ENCODE measurements at places on chromosomes 2 and 18.

DNA sequence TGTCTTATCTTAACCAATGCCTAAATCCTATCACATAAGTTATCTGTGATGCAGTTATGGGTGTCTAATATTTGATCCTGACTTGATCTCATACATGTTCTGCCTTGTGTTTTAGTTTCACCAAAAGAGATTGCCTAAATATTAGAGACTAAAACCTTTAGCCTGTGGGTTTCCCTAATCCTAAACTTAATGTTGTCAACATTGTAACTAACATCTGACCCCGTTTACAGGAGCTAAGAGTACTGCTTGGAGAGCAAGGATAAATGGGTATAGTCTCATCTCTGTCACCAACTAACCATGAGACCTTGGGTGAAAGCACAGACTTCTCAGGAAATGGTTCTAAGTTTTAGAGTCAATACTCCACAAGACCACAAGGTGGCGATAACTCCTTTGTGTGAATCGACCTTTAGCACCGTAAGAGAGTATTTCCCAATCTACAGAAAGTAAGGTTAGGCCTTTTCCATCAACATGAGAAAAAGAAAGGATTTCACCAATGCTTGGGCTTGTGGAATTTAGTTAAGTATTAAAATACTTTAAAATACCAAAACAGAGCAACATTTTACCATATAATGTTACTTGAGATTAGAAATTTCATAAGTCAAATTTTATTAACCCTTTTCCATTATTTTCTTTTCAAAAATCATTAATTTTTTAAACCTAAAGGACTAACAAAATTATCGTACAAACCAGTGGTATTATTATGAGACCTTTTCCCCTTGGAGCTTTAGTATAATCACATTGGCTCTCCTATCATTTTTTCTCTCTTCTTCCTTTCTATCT is 60.5 kb downstream of the G6PC2 start:
- DNase-seq, result peak; percentile 85

- no peak for DNase-seq
Measured at GRCh38 chr2:111712940-111713515, 171.0 kb downstream of the ANAPC1 start.

GRCh38 chr2:56335101-56335500 is 151.3 kb downstream of the CCDC85A start:
- no peak for DNase-seq

DNA sequence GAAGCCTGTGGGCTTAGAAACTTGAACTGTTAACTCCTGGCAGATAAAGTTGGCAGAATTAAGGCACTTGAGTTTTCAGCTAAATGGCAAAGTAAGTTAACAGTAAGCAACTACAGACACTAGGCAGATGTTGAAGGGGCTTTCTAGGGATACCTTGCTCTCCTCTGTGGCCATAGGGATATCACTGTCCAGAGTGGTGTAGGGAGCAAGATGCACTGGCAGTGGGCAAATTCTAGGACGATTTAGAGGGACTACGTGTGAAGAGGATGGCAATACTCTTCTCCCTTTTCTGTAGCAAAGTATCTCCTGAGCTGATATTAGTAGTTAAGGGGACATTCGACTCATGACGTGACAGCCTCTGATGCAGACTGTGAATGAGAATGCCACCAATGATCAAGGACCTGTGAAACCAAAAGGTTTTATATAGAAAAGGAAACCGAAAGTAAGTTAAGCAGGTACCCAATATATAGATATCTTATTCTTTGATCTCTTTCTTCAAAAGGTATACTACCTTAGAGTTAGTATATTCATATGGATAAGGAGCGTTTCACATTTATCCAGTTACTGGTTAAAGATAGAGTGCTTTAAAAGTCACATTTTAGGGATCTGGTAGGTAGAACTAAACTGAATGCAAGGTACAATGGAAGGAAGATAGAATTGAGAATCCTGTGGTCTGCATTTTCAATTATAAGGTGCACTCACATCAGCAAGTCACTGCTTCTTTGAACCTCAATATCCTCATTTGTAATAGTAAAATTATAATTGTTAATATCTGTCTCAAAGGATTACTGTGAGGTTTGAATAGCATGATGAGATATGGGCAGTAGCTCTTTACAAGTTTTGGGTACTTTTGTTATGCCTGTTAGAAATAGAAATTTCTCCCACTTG is 106.4 kb downstream of the KCNH7 start:
- peak; percentile 20 for DNase-seq

DNA sequence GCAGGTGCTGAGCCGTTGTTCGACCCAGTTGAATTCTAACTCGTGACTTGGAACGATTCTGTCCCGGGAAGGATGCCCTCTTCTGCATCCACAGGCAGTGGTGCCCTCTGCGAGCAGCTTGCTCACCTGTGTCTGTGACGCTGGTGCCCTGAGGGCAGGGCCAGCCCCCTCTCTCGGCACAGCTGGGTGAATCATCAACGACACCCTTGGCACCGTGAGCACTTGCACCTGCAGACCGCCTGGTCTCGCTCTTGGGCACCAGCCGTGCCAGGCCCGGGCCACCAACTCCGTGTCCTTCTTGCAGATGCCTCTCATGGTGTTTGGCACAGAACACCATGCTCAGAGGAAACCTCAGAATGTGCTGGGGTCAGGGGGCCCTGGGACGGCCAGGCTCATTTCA is 75.0 kb downstream of the SLC66A2 start:
- no peak for DNase-seq

DNA sequence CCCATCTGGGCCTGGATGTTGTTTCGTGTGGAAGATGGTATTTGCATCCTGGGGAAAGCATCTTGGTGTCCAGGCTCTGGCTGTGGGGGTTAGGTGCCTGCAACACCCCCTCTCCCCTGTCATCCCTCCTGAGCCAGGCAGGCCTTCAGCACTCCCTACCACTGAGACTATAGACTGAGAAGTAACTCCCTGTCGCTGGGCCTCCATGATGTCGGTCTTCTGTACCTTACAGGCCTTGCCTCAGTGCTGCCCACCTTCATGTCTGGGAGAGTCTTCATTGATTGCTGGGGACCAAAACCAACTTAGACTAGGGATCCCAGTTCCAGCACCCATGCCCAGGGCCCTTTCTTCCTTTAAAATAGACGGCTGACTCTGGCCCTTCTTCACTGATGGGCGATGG is 33.1 kb upstream of the DNMT3A start:
- no peak for DNase-seq

GRCh38 chr2:181178823-181179412 is 198.5 kb downstream of the UBE2E3 start:
- DNase-seq, result no peak

DNA sequence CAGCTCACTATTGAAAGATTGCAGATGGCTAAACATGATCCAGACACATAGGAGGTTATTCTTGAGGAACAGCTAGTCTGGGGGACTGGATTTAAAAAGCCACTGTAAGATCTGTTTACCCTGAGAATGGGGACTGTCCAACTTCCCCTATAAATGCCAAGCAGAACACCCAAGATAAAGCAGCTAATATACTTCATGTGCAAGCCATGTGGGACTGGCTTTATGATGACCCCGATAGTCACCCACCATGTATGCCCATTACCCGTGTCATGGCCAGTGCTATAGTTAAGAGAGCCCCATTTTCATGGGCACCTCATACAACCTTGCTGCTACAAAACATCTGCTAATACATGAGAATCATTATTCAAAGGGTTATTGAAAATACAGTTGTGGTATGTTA is 16.0 kb downstream of the YPEL5 start:
- no peak for DNase-seq

DNA sequence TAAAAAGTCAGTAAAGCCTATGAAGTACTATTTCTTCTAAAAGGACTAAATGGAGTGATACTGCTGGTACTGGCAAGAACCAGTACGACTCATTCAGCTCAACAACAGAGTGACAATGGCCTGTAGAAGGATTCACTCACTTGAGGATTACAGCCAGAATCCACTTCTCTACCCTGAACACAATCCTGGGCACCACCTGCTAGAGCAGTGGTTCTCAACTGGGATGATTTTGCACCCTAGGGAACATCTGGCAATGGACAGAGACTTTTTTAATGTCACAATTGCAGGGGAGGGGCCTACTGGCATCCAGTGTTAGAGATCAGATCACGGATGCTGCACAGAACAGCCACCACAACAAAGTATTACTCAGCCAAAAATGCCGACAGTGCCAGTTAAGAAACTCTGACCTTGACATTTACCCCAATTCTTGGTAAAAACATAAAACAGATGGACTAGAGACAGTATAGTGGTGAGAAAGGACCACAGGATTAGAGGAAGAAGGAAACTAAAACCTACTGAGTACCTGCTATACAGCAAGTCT is 5.0 kb downstream of the SPIRE1 start:
- no peak for DNase-seq

DNA sequence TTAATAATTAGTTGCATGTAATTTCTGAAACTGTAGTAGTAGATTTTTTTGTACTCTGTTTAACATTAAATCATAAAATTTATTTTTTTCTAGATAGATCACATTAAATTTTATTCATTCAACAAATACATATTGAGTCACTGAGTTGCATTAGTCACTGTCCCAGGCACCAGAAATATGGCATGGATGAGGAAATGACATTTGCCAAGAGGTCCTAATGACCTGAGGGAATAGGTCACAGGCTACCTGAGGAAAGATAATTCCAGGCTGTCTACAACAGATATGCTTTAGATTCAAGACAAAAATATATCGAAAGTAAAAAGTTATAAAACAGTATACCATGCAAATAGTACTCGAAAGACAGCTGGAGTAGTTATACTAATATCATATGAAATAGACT is 852.4 kb upstream of the ACVR2A start:
- no peak for DNase-seq

DNA sequence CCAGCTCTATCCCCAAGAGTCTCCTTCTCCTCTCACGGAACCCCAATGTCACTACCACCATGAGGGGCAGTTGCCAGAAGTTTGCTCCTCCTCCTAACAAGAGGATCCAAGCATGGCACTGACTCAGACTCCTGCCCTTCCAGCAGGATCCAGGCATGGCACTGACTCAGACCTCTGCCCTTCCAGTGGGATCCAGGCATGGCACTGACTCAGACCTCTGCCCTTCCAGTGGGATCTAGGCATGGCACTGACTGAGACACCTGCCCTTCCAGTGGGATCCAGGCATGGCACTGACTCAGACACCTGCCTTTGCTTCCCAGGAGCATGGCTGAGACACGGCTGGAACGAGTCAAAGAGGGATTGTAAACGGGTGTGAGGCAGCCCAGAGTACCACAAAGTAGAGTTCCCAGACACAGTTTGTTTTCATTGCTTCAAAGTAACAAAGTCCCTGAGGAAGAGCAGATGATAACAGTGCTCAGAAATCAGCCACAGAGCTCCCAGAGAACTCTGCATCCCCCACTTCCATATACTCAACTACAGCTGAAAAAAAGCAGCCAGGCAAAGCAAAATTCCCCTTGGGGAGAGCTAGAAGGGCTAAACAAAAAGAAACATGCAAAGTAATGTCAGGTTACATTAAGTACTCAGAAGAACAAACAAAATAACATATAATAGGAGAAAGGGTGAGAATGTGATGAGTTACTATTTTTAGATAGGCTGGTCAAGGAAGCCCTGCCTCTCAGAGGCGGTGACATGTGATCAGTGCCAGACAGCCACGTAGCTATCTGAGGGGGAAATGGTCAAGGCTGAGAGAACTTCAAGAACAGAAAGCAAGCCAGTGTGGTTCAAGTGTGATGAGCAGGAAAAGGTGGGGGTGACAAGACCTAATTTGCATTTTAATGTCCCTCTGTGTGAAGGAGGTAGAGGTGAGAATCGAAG is 3.0 kb downstream of the BUB1 start:
- DNase-seq, result no peak

DNA sequence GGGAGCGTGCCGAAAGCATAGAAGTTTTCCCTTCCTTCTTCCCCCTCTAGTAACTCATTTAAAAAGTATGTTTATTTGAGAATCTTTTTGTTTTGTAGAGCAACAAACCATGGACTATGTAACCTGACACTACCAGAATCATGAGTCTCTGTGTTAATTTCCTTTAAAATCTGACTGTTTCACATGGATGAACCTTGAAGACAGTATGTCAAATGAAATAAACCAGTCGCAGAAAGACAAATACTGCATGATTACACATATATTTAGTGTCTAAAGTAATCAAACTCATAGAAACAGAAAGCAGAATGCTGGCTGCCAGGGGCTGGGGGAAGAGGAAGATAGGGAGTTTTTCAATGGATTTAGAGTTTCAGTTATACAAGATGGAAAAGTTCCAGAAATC is 32.3 kb downstream of the PTPN2 start:
- no peak for DNase-seq

DNA sequence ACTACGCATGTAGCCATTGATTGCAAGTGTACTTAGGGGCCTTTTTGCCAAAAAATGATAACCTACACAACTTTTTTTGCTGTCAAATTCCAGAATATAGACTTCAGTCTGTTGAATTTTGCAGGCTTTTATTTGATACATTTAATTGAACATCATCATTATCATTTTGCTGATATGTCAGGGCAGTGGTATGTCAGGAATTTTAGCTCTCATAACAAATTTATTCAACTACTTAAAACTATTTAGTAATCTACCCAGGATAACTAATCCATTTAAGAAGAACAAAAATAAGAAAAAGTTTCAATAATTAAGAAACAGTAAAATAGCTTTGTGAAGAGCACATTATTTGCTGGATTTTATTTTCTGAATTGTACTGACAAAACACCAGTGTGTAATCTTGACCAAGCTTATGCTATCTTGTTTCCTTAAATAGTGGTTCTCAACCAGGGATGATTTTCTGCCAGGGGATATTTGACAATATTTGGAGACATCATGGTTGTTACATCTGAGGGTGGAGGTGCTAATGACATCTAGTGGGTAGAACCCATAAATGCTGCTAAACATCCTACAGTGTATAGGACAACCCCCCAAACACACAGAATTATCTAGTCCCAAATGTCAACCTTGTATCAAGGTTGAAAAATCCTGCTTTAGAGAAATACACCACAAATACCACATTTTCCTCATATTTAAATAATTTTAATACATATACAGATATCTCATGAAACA is 12.1 kb upstream of the TTN start:
- no peak for DNase-seq

- no peak for DNase-seq
Measured at GRCh38 chr2:197092431-197092830, 165.9 kb upstream of the PGAP1 start.

GRCh38 chr2:231677632-231678104 is 30.7 kb upstream of the PTMA start:
- DNase-seq, result peak; percentile 62

GRCh38 chr2:44495544-44495943 is 133.8 kb downstream of the CAMKMT start:
- no peak for DNase-seq

DNA sequence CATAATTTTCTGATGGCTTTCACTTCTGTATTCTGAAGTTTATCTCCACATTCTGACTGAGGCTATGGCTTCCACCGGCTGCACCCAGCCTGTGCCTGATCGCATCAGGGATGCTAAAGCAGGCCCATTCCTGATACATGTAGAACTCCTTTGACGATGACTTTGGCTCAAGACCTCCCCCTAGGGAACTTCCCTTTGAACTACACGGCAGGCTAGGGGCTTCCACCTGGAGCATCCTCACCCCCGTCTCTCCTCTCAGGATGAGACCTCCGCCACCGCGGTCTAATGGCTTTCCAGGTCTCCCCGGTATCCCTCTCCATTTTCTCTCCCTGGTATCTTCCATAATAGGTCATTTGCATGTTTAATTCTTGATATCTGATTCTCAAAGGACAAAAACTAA is 214.9 kb upstream of the CHST9 start:
- no peak for DNase-seq

- DNase-seq, result no peak
Measured at GRCh38 chr2:21249367-21249766, 125.6 kb downstream of the TDRD15 start.

GRCh38 chr2:44330801-44331200 is 30.5 kb downstream of the PREPL start:
- DNase-seq, result no peak

- no peak for DNase-seq
Measured at GRCh38 chr18:41537666-41538065, 417.4 kb upstream of the PIK3C3 start.

GRCh38 chr2:67824186-67824585 is 238.6 kb downstream of the C1D start:
- DNase-seq, result no peak

All from NCI-H526 (cell line).